ENCODE measurements at places on chromosomes 3 and 15. TPM values are rescaled to one million over a fixed set of nuclear protein-coding genes. Genes with fewer than 3 reads are reported as not detected.
A peak's percentile ranks its signal among the peaks of the same experiment; 100 is the strongest.

PHLDB2 gene
- 98.4 TPM for polyA plus RNA-seq

DNA sequence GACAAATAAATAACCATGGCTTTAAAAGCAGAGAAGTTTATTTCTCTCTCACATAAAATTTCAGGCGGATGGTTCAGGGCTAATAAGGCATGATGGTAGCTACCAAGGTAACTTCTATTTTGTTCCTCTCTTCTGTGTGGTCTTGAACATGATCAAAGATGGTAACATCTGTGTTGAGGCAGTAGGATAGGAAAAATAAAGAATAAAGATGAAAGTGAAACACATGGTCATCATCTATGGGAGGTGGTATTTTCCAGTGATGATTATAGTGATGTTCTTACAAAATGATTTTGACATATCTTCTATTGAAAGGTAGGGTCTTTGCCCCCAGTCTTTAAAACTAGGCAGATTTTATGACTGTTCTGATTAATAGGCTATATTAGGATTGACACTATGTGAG, 14.2 kb upstream of the SST start:
- DNase-seq = no peak

DNA sequence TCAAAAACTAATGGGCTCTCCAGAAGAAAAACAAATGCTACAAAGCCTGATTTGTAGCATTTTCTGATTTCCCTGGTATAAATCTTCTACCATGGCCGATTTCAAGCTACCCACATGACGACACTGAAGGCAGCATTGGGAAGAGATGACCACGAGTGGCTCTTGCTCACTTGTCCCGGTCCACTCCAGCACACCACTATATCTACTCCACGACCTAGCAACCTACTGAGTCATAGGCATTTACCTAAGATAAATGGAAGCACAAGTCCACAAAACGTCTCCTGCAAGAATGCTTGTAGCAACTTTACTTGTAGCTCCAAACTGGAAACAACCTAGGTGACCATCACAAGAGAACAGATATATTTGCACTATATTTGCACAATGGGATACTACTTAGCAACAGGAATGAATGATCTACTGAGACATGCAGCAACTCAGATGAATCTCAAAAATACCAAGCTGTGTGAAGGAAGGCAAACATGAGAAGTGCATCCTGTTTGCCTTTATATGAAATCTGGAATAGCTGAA, 60.8 kb upstream of the HES1 start:
- no peak for DNase-seq

DNA sequence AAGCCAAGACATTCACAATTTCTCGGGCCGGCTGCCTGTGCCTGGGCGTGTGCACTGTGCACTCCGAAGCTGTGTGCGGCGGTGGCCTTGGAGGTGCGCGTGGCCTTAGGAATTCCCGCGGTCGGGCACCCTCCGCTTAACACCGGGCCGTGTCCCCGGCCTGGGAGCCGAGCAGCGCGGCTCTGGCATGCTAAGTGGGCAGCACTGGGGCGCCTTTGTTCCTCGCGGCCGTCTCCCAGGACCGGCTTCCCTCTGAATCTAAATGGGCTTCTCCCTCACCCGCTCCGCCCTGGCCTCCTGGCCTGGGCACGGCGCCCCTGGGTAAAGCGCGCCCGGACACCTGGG, 498 bp upstream of the ARNT2 start:
- peak; percentile 49 for DNase-seq
